ENCODE measurements at places on chromosomes 1 and 21.

DNA sequence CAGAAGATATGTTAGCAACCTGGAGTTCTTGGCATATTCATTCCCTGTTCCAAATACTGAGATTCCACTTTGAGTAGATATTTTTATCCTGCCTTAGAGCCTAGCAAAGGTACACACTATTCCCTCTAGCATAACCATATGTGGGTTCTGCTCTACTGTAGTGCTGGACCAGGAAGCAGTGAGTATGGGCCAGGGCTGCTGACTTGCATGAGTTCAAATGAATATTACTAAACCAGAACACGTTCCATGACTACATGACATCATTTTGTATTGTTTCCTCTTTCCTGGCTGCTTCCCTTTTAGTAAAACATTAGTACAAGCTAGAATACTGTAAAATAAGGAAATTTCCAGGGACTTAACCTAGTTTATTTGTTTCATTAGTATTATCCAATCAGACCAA lies 41.1 kb downstream of the TNFSF18 start:
- no peak for DNase-seq

DNA sequence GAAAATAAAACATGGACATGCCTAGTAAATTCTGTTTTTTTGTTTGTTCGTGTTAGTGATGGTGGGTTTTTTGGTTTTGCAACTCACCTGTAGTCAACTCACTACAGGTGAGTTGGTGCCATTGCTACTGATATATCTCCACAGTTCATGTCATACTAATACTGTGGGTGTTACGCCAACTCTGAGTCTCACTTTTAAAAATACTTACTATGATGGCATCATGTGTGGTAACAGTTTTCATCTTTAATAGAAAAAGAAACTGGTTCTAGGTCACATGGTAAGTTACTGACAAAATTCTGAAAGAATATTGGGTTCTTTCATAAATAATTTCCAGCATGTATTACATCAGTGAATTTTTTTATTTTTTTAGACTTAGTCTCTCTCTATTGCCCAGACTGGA lies 38.0 kb downstream of the TSNAX start:
- DNase-seq, result no peak

DNA sequence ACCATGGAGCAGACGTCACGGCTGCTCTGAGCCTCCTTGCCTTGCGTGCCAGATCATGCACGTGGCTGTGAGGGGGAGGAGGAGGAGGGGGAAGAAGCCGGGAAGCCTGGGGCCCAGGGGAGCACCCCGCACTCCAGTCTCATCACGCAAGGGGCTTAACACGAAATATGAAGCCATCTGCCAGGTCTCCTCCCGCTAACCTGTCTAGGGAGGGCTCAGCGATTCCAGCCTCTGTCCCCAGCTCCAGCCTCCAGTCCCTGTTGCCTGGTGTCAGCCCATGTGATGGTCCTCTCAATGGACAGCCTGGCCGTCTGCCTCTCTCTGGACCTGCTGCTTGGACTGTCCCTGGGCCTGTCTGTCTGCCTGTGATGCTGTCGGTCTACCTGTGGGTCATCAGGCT lies 22.5 kb upstream of the C1QA start:
- DNase-seq, result no peak

- DNase-seq, result no peak
Observed at GRCh38 chr1:236868625-236869467, 73.8 kb downstream of the MTR start.

- no peak for DNase-seq
Observed at GRCh38 chr1:96370757-96371156, 350.8 kb upstream of the PTBP2 start.

DNA sequence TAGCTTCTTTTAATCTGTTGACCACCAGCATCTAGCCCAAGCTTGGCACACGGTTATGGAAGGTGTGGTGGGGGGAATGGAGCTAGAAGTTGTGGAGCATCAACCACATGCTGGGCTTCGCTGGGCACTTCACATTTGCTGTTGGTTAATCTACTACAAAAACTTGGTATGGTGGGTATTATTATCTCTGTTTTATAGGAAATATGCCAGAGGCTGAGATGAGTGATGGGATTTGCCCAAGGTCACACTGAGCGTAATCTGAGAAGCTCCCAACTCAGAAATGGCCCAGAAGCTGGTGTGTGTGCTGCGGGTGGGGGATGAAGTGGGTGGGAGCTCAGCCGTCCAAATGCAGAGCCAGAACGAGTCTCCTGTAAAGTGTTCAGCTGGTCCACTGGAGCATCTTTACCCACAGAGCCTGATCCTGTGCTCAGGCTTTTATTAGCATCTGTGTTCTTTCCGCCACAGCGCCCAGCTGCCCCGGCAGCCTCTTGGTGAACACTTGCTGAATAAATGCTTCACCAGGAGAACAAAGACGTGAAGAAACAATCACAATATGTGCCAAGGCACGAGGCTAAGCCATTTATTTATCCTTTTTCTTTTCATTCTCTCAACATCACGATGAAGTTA lies 98.6 kb upstream of the JUN start:
- DNase-seq, result no peak

- DNase-seq, result no peak
Observed at GRCh38 chr1:35058988-35059387, 20.2 kb upstream of the ZMYM1 start.

GRCh38 chr1:8376358-8376840 lies 58.5 kb downstream of the SLC45A1 start:
- DNase-seq, result no peak

DNA sequence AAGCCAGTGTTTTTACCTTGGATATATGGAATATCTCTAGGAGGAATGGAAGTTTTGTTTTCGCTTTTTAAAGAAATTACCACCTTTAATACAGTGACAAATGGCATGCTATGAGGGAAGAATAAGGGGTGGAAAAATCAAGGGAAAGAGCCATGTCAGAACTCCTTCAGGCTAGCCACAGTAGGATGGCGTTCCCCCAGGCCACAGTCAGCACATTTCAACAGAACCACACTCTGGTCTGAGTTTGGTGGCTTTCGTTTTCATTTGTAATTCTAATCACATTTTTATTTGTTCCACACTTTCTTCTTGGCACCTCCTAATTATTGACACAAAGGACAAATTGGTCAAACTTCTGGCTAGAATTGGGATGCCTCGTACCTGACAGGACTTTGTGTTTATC lies 60.3 kb upstream of the RCOR3 start:
- DNase-seq, result no peak

GRCh38 chr1:64598100-64598571 lies 128.2 kb downstream of the CACHD1 start:
- no peak for DNase-seq

DNA sequence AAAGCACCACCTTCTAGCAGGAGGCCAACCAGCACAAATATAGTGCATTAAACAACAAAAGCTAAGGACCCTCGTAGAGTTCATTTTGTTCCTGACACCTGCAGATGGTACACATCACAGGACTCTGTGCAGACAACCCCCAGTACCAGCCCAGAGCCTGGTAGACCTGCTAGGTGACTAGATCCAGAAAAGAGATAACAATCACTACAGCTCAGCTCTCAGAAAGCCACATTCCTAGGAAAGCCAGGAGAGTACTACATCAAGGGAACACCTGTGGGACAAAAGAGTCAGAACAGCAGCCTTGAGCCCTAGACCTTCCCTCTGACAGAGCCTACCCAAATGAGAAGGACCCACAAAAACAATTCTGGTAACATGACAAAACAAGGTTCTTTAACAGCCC lies 344.7 kb upstream of the PTBP2 start:
- no peak for DNase-seq

DNA sequence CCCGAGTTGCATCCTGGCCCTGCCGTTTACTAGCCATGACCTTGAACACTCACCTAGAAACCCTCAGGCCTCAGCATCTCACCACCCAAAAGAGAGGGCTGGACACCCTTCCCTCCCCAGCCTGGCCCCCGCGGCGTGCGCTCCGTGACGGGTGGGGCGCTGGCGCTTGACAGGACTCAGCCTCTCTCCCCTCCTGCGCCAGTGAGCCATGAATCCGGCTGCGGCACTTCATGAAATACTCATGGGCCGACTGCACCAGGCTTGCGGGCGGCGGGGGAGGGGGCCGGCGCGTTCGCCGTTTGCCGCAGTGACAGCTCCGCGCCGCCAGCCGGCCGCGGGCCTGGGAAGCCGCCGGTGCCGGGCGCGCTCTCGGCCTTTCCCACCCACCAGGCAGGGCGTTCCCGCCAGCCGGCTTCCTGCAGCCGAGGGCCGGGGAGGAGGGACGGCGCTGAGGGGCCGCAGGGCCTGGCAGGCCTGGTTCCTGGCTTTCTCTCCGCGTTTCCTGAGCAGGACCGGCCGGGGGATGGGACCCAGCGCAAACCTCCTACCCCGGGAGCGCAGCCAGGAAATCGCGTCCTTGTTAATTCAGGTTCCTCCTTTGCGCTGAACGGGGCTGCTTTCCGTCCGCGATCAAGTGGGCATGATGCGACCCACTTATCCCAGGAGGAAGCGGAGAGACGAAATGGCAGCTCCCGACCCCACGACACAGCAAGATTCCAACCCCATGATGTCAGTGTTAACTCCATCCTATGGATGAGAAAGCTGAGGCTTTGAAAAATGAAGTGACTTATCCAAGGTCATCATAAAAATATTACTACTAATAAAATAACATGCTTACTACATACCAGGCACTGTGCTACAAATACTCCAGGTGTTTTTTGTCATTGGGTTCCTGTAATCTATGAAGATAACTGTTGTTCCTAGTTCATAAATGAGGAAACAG lies 9.1 kb upstream of the LUZP1 start:
- peak; percentile 71 for DNase-seq

DNA sequence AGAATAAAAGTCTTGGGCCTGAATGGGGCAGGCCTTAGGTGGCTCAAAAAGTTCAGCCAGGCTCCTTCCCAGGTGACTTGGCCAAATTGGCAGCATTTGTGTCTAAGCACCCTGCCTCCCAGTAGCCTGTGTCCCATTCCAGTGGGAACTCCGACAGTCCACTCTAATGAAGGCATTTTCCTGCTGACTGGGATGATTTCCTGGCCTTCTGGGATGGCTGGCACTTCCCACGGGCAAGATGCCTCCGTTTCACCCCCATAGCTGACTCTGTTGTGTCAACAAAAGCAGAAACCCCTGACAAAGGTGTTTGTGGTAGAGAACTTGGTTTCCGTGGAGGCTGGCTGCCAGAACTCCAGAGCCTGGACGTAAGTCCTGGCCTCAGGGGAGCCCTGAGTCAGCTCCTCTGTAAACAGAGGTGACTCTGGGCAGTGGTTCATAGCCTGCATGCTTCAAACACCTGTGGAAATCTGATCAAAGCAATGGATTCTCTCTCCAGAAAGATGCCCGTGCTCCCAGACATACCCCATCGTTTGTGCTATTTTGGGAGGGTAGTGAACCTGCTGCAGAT lies 36.6 kb downstream of the WNT3A start:
- no peak for DNase-seq

DNA sequence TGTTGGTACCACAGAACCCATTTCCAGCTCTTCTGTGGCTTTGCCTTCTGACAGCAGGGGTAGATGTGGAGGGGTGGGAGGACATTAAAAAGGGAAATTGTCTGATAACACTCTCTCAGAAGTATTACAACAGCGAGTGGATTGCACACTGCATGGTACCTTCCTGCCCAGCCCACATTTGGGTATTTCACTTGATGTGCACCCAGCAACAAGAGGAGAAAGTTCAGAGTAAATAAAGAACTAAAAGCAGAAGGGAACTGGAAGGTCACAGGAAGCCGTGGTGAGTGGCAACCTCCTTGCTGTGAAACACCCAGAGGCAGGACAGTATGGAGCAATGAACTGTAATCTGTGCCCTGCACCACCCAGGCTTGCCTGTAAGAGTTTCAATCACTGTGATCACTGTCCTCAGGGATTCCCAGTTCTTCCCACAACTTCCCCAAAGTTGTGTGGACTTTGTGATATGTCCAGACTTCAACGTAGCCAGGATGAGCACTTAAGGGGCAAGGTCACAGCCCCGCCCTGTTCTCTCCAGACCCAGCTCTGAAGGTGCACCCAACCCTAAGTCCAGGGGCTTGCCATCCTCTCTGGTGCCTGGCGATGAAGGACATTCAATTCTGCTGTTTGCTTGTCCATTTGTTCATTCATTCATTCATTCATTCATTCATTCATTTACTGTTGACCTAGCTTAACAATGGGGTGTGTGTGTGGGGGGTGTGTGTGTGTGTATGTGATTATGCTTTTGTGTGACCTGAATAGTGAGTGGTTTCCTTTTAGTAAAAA lies 18.7 kb upstream of the F5 start:
- no peak for DNase-seq

DNA sequence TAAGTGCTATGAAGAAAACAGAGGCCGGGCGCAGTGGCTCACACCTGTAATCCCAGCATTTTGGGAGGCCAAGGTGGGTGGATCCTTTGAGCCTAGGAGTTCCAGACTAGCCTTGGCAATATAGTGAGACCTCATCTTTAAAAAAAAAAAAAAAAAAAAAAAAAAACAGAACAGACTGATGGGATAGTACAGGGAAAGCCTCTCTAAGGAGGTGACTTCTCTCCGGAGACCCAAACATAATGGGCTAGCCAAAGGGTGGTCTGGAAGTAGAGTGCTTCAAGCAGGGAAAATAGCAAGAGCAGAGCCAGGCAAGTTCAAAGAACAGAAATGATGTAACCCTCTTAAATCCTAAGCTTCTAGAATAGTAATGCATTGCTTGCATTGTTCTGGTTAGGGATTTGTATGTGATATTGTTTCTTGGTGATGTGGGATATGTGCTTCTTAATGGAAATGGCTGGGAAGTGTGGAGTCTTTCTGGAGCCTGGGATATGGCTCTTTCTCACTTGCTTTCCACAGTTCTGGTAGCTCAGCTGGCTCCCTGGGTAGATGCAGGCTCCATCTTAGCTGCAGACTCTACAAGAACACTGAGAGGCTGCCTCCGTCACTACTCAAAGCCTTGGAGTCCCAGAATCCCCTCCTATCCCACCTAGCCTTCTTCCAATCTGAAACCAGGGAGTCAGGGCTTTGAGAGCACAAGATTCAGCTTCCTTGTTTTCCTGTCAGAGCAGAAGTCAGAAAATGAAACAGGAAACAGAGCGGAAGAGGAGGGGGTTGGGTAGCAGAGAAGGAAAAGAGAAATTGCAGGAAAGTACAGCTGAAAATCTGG lies 1.9 kb upstream of the PIGV start:
- no peak for DNase-seq

GRCh38 chr1:203479646-203480045 lies 4.0 kb downstream of the PRELP start:
- no peak for DNase-seq

- no peak for DNase-seq
Observed at GRCh38 chr1:41977326-41977725, 58.6 kb upstream of the HIVEP3 start.

DNA sequence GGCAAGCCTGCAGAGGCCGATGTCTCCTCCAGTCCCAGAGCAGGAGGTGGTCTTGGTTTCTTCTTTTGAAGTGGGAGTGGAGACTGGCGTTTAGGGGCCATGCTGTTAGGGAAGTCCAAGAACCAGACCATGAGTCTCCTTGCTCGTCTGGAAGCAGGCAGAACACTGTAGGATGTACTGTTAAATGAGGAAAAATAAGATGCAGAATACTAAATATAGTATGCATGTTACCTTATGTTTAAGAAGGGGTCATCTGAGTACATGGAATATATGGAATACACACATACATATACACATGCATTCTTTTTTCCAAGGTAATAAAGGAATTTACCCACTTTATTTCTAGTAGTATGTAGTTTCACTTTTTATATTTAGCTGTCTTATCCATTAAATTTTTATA lies at the start of gene SETSIP:
Gene SETSIP, minus strand, starts transcription at position 101 of the 400 bp plus-strand sequence. Its CDS starts 0 bp downstream, at position 101.
- DNase-seq, result no peak

GRCh38 chr1:19860418-19860817 lies 21.8 kb upstream of the OTUD3 start:
- no peak for DNase-seq

GRCh38 chr1:59413327-59413720 lies 116.4 kb downstream of the FGGY start:
- no peak for DNase-seq

- DNase-seq, result no peak
Observed at GRCh38 chr1:213987927-213988506, at the start of gene PROX1. PROX1 (plus strand) TSS chr1:213987973; CDS start chr1:213996536, 8,563 bp downstream.

All from occipital lobe (tissue), 3 donors.